ENCODE measurements at places on chromosomes 11 and 22.

GRCh38 chr11:60378354-60378753, at the start of gene MS4A7:
MS4A7 (plus strand) TSS chr11:60378532; CDS start chr11:60383142, 4,610 bp downstream.
- DNase-seq, result no peak

GRCh38 chr11:47442514-47442913, 6.4 kb downstream of the RAPSN start:
- no peak for DNase-seq

GRCh38 chr11:109808569-109808968, 284.6 kb upstream of the ZC3H12C start:
- no peak for DNase-seq

- DNase-seq, result no peak
Measured at GRCh38 chr22:39362271-39362670, 12.5 kb downstream of the SYNGR1 start.

DNA sequence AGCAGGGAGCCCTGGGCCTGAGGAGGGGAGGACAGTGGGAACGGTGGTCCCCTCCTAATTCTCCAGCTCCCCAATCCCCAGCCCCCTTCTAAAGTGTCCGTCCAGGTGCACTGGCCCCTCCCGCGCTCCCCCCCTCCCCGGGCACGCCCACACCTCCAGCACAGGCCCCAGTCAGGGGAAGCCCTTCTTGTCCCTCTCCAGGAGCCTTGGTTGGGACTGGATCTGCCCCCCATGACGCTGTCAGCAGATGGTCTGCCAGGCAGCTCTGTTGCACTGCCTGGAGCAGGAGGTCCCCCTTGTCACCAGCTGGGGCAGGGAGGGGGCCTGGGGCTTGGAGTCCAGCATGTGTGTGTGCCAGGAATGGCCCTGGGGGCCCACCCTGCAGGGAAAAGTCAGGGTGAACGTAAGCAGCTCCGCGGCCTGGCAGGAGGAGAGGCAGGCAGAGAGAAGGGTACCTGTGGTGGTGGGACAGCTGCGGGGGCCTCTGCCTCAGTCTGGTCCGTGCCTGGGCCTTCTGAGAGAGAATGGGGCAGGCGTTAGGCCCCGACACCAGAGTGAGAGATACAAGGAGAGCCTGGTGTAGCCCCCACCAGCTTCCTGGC, 1.6 kb downstream of the IRF7 start:
- DNase-seq, result no peak

DNA sequence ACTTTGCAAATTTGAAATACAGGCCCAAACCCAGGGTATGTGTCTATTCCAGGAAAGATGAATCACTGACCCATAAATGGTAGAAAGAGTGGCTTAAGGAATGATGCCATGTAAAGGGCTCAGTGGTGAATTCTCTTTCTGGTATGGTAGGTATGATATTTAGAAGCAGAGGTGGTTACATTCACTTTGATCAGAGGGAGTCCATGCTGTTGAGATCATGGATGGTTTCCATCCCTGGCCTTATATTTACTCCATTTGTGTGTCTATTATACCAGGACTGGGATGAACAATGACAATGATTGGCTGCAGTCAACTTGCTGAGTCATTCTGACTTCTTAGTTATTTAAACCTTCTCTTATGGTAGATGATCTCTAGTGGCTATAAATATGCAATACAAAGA, 419.8 kb upstream of the LRRC4C start:
- no peak for DNase-seq

- no peak for DNase-seq
Measured at GRCh38 chr11:119789766-119790407, 60.9 kb upstream of the NECTIN1 start.

DNA sequence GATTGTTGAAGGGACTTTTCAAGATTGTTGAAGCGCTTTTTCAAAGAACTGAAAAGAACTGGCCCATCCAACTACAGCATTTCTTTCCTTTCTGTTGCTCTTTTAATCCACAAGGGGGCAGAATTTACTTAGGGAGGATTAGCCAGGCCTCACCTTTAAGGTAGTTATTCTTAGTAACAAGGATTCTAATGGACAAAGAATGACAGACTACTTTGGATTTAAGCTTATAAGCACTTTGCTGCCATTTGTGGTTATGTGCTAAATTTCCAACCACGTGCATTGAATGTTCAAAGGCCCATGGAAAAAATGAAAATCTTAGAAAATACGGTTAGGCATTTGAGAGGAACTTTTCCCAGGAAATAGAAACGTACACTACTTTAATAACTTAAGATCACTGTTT, 49.5 kb upstream of the HSPA8 start:
- no peak for DNase-seq

DNA sequence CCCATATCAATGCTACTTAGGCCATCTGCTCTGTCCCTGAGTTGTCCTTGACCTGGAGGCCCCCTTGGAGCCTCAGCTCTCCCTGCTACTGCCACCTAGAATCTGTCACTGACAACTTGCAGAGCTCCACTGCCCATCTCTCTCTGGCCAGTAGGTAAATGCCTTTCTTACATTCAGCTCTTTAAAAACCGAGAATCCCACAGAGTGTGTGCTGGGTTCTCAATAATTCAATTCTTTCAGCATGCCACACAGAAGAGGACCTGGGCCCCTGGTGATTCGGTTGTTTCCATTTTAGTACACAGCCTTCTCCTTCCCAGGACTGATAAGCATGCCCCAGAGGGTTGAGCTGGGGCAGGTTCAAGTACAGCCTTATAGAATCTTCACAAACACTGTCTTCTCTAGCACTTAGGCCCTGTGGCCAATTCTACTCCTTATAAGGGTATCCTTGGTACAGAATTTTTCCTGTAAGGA, 22.0 kb upstream of the IPO7 start:
- DNase-seq, result no peak

GRCh38 chr22:32994041-32994830, 63.9 kb downstream of the SYN3 start:
- no peak for DNase-seq

Data from activated CD4-positive, alpha-beta T cell treated with anti-CD3 and anti-CD28 coated beads, Interleukin-2, amount 50 U/mL, for 4 hours (primary cell).